Bronchial epithelial cell (primary cell): ENCODE measurements at places on chromosomes 7 and 10.
A peak's percentile ranks its signal among the peaks of the same experiment; 100 is the strongest.

- peak; percentile 52 for DNase-seq
Observed at GRCh38 chr10:50369931-50370330, 118.6 kb upstream of the ASAH2 start.

DNA sequence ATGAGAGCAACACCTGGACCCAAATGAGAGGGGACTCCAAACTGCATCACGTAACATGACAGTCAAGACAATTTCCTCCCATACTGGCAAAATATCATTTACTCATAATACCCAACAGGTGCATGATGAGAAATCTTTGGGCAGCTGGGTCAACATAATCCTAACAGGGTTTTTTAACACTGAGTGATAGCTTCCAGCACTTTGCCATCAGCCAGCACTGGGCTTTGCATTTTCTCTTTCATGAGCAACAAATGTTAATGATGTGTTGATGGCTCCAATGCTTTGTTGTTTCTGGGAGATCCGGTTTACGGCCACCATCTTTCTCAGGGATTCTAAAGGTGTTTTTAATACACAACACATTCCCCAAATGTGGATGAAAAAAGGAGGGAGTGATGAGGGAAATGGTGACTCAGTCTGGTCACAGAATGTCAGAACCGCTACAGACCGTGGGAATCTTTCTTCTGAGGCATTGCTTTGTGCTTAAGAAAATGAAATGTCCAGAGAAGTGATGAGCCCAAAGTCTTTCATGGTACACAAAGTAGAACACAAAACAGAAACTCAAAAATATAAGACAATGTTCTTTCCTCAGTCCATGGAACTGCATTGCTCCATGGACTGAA is 705.7 kb upstream of the IGFBP3 start:
- no peak for DNase-seq

- DNase-seq = no peak
Observed at GRCh38 chr10:57460540-57460939, 807.2 kb downstream of the IPMK start.

DNA sequence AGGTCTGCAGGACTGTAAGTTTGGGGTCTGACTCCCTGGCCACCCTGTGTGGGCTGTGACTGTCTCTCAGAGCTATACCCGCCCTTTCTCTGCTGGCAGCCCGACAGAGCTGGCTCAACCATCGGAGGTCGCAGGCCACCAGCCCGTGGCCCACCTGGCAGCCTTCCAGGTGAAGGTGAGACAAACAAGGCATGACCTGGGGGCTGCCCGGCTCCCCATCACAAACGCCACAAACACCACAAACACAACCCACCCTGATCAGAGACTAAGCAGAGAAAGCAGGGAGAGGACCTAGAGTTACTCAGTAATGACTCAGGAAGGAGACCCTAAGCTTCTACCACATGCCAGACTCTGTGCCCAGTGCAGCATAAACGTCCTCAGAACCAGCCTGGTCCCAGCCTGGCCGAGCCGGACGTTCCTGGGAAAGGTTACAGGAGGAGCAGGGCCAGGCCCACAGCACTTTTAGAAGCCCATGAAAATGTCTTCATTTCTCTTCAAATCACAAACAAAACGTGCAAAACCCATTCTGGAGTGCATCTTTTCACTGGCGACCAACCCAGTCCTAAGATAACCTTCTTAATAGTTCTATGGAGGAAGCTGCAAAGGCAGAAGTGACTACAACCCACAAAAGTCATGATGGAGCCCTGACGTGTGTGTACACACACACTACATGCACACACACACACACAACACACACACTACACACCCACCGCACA is 66.8 kb downstream of the MKI67 start:
- no peak for DNase-seq

- no peak for DNase-seq
Observed at GRCh38 chr10:43706166-43706565, 57.5 kb upstream of the ZNF32 start.

DNA sequence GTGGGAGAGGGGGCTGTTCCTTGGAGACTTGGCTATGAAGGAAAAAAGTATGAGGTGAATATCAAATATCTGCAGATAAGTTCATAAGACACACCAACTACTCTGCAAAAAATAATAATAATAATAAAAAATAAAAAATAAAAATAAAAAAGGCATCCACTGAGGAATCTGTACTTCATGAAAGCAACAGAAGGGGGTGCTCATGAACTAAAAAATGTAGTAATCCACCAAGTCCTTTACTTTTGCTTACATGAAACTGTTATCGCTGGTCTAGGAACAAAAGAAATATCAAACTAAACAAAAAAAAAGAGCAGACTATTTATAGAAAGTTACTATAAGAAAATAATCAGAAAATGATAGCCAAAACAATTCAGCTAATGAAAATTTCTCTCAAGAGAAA is 579.0 kb downstream of the PHTF2 start:
- no peak for DNase-seq
